ENCODE measurements at places on chromosomes 2 and 18. TPM values are rescaled to one million over a fixed set of nuclear protein-coding genes. Genes with fewer than 3 reads are reported as not detected.

The G6PC2 gene
- not detected for total RNA-seq

The C2orf66 gene
- total RNA-seq: 0.26 TPM

- DNase-seq: no peak
Measured at GRCh38 chr2:111188681-111189080, 68.0 kb downstream of the BCL2L11 start.

DNA sequence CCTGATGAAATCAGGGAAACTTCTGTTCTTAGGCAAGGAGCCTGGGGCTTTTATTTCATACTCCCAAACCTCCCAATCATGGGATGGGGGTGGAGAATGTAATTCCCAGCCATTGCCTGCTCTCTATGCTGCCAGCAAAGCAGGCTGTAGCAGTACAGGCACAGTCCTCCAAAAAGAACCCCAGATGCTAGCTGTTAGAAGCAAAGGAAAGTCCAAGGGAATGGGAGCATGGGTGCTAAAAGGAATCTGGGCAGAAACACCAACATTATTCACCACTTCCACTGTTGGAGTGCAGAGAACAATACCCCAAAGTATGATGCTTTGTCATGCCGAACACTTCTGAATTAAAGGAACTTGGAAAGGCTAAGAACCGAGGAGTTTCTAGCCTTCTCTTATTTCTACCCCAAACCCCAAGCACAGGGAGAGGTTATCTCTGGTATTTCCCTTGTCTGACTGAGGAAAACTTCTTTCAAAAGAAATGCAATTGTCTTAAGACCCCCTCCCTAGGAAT, 24.7 kb downstream of the MDH1 start:
- DNase-seq: peak; percentile 45

GRCh38 chr2:135078417-135078816, 26.3 kb downstream of the RAB3GAP1 start:
- DNase-seq: no peak

DNA sequence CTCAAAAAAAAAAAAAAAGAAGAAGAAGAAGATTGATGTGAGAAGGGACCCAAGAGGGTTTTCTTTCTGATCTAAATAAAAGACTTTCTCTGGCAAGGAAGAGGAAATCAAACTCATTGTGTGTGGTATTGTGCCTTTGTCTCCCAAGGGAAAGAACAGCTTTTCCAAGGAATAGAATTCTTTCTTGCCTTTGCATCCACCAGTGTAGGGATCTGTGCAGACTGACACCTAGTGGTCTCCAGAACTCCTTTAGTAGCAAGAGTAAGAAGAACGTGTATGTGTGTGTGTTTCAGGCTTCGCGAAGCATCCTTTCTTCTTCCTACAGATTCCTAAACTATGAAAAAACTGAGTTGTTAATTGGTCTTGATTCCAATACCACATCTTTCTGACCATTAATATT, 33.5 kb upstream of the CRIM1 start:
- DNase-seq: peak; percentile 48

- DNase-seq: no peak
Measured at GRCh38 chr2:150605664-150606063, 118.2 kb upstream of the RND3 start.

DNA sequence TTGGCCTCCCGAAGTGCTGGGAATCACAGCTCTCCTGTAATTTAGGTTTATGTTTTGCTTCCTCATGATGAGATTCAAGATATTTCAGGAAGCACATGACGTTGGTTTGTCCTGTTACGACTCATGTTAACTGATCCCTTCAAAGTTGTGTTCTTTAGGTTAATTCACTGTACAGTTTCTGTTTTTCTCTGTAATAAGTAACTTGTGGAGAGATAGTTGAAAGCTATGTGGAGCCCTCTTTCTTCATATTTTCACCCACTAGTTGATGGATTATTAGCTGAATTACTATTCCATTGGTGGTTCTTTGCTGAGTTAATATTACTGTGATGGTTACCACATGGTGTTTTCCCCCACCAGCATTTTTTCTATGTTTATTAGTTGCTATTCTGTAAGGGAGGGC, 18.3 kb upstream of the CHCHD5 start:
- DNase-seq: no peak
